ENCODE measurements at places on chromosomes 3 and 15.
A peak's percentile ranks its signal among the peaks of the same experiment; 100 is the strongest.

DNA sequence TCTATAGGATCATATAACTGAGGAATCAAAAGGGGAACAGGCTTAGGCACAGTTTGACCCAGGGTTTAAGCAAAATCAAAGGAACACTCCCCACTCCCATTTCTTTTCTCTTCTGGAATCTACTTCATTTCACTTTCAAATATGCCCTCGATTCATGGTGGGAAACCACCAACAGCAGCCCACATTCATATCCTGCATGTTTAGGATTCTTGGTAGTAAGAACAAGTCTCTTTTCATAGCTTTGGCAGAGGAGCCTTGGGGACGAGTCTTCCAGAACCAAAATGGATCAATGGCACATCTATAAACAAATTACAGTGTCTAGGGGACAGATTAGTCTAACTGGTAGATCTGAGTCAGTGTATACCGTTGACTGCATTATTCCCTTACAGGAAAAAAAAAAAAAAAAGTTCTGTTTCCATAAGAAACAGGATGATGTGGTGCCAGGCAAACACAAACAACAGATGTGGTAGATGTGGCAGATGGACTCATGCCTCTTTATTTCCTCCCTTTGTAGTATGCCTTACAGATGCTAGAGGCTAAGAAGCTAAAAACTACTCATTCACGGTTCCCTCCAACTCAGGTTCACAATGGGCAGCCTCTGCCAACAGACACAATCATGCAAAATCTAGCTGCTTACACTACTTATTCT is 578.3 kb upstream of the ADAMTS9 start:
- peak; percentile 27 for DNase-seq

DNA sequence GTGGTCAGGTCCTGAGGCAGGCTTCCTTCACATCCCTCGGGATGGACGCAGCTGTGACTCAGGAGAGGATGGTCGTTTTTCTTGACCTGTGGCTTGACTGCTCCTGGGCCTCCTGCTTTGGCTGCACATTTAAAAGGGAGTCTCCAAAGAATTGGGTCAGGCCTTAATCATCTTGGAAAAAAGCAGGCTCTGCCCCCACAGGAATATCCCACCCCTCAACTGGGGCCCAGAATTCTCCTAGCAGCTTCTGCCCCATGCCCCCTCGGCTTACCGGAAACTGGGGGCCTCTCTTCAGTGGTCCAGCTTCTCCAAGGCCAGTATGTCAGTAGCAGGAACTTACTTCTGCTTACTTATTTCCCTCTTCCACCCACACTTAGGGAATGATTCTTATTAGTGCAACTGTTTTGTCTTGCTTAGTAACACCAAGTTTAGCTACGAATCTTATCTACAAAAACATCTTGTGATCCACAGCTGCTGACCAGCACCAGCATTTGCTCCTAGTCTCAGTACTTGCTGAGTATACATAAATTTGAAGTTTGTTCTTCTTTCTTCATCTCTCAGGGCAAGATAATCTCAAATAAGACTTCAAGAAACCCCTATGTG is 35.7 kb downstream of the ATG7 start:
- no peak for DNase-seq

DNA sequence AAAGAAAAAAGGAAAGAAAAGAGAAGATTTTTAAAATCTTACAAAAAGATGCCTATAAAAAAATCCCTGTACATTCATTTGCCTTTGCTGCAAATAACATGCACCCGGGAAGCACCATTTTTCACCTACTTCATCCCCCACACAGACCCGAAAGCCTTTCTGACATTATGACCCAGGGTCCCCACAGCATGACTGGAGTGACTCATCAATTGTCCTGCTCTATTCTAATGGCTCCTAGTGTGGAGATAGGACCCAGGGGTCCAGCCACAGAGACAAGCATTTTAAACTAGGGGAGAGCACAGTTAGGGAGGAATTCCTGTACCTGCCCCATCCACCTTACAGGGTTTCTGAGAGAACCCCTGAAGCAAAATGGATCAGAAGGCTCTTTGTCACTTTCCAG is 14.7 kb upstream of the PXYLP1 start:
- no peak for DNase-seq

- DNase-seq = no peak
Observed at GRCh38 chr3:196203846-196204245, 7.4 kb downstream of the ZDHHC19 start.

- DNase-seq = no peak
Observed at GRCh38 chr15:58406811-58407210, 25.0 kb upstream of the LIPC start.

- no peak for DNase-seq
Observed at GRCh38 chr3:119582178-119582577, 2.9 kb downstream of the ADPRH start.

DNA sequence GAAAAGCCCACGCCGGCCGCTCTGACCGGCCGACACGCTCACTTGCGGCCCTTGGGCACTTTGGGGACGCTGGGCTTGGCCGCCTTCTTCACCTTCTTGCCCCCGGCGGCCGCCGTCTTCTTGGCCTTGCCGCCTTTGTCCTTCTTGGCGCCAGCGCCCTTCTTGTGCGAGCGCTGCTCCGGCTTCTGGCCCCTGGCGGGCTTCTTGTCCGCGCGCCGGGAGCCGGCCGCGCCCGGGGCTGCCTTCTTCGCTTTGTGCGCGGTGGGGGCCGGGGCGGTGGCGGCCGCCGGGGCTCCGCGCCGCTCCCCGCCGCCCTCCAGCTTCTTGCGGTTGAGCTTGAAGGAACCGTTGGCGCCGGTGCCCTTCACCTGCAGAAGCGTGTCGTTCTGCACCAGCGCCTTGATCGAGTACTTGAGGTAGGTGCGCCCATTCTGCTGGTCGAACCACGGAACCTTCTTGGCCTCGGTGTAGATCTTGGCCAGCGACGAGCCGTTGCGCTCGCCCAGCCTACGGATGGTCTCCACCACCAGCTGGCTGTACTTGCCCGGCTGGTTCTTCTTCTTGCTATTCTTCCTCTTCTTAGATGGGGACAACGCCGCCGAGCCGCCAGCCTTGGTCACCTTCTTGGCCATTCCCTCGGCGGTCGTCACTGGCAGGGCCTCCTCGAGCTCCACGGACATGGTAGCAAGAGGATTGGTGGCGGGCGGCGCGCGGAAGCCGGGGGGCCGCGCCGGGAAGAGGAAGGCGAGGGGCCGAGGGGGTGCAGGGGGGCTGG is 36.7 kb downstream of the HMCES start:
- peak; percentile 33 for DNase-seq

DNA sequence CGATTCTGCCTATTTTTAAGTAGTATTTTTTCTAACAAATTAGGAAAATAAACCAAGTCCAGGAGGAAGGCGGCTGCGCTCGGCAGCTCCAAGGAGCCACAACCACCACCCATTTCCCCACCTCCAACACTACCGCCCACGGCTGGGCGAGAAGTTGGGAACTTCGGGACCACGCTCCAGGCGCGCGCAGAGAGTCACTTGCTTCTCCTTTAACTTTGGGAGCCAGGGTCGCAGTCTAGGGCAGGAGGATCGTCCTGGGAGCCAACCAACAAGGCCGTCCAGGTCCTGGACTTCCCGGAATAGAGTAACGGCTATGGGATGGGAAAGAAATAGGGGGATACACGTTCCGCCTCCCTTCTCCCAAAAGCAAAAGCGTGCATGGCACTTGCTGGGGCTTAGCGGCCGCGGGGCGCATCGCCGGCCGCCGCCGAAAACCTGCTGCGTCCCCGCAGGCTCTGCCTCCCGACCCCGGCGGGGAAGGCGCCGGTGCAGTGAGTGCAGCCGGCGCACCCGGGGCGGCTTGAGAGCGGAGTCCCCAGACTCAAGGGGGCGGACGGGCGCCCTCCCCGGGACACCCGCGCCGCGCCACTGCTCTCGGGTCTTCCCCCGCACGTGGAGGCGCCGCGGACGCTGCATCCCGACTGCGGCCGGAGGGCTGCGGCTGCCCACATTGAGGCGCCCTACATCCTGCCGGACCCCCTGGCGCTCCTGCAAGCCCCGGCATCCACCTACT is 699 bp downstream of the MEGF11 start:
- peak; percentile 1 for DNase-seq

DNA sequence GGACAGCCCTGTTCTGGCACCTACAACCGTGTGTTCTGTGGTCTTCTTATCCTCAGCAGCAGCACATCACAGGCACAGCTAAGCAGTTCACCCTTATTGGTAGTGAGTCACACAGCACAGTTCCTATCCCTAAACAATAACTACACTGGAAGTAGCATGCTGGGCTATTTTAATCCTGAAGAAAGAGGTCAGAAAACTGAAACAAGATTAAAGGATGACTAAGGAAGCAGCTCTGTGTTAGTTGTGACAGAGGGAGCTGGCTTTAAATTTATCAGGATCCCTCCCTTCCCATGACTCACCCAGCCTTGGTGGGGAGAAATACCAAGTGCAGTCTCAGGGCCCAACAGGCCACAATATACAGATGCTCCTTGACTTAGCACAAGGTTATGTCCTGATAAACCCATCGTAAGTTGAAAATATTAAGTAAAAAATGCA is 144.3 kb downstream of the ERC2 start:
- DNase-seq = peak; percentile 88

- no peak for DNase-seq
Observed at GRCh38 chr3:146493221-146493620, 23.9 kb upstream of the PLSCR2 start.

- no peak for DNase-seq
Observed at GRCh38 chr15:44535523-44536301, 1.2 kb upstream of the EIF3J start.

GRCh38 chr15:93036951-93037819 is 51.8 kb downstream of the RGMA start:
- DNase-seq = peak; percentile 53

DNA sequence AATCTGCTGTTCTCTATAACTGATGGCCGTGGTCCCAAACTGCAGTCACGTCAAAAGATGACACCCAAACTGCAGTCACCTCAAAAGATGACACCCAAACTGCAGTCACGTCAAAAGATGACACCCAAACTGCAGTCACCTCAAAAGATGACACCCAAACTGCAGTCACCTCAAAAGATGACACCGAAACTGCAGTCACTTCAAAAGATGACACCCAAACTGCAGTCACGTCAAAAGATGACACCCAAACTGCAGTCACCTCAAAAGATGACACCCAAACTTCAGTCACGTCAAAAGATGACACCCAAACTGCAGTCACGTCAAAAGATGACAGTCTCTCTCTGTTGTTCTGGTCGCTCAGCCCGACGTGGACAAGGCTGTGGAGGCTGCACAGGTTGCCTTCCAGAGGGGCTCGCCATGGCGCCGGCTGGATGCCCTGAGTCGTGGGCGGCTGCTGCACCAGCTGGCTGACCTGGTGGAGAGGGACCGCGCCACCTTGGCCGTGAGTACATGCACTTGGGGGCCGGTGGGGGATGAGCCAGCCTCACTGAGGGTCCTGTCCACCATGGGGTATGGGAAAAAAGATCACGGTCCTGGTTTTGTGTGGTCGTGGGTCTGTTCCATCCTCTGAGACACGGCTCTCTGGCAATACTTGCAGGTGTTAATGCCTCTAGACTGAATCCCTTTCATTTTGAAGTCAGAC is 7.7 kb downstream of the ALDH1A3 start:
- DNase-seq = no peak

DNA sequence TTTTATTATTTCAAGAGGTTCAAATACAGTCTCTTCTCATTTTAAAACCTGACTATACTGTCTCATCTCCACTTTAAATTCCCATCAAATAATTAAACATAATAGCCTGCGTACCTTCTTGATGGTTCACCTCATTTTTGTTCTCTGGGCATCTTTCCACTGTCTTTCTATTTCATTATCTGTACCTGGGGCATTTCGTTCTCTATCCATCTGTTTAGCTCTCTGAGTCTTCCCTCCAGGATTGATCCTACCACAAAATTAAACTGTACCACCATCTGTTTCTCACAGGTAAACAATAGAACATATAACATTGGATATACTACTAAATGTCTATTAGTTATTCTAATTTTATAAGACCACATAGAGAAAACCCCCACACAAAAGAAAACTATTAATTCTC is 1331.4 kb downstream of the NSUN3 start:
- no peak for DNase-seq

DNA sequence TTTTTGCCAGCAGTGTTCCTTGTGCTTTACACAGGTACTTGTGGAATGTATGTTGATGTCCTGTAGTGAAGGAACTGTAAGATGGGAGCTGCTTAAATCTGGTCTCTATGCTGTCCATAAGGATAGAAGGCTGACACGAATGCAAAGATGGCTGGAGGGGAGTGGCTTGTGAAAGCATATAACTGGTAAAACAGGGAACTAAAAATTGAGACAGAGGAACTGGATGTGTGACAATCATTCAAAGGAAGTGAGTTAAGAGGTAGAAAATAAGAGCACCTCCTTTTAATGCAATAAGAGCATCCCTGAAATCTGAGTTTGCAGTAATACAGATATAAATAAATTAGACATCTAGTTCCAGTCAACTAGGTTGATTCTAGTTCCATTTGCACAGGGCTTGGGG is 35.2 kb downstream of the RNF13 start:
- DNase-seq = no peak

DNA sequence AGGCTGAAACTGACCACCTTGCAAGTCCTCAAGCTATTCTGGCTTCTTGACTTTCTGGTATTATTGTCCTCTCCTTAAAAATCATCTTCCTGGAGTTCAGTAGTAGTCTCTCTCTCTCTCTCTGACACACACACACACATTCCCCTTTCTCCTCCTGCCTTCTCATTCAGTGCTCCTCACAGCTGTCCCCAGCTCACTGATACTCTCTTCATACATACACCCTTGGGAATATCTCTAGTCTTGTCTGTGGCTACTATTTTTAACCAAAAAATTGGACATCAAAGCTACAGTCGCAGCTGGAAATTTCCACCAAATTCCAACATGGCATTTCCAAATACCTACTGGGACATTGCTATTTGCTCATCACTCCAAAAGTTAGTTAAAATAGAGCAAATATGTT is 178.9 kb downstream of the ECT2 start:
- no peak for DNase-seq

- no peak for DNase-seq
Observed at GRCh38 chr15:68428431-68428940, 3.5 kb downstream of the ITGA11 start.

DNA sequence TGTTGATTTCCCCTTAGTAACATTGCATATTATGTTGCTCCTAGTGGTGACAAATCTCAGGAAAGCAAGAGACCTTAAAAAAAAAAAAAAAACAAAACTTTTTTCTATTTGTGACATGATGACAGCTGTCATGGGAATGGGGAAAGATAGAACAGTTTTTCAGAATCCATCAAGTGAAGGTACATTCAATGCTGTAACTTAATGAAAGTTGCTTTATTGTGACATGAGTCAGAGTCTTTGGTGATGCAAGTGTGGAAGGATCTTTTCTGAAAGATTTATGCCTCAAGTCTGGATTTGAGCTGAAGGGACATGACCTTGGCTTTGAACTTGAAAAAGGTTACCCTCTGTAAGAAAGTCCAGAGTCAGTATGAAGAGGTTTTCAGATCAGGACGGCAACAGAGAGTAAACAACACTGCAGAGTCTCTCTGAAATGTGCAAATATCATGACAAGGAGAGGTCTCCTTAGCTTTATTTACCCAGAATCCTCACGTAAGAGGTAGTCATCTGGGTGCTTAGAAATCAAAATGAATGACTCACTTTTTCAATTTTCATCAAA is 424.7 kb downstream of the CNTN4 start:
- DNase-seq = no peak
